ENCODE measurements at places on chromosomes 12 and 14.

- no peak for DNase-seq
Measured at GRCh38 chr12:32131666-32132065, 25.0 kb downstream of the BICD1 start.

GRCh38 chr14:46985529-46986380 is 334.2 kb upstream of the RPL10L start:
- DNase-seq = no peak

- no peak for DNase-seq
Measured at GRCh38 chr12:74393272-74393671, 144.4 kb upstream of the ATXN7L3B start.

DNA sequence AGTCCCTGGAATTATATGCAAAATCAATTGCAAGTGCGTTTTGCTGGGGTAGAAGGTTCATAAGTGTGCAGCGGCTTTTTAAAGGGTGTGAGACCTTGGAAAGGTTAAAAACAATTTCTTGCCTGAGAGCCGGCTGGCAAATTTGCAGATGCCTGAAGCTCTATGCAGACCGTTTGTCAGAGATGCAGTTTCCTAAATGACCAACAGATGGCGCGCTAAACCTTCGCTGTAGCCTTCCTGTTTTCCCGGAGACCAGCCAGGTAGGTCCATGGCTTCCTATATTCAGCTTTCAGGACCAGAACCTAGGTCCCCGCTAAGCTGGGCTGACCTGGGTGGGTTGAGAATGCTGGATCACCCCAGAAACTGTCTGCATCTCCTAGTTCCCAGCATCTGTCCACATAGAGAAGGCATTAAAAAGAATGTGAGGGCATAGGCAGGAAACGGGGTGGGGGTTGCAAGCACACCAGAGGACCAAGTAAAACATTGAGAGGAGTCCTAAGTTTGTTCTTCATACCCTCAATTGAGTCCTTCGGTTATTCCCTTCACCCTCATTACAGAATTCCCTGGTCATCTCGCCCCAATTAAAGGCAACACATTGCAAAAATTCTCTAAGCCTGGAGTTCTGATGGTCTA is 5.7 kb upstream of the NOS1 start:
- DNase-seq = peak; percentile 50

DNA sequence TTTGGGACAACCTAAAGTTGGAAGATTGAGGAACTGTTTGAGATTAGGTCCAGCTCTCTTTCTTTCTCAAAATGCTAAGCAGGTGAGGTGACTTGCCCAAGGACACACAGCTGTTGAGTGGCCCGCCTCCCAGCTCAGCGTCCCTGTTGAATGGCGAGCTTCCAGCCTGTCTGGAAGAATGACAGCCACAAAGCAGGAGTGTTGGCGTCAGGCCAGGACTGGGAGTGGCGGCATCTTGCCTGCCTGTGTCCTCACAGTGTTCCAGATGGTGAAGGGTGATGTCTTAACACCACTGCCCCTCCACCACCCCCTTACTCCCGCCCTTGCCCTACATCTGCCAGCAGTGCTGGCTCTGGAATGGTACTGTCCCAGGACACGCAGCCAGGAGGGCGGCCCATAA is 4.4 kb upstream of the CEBPE start:
- no peak for DNase-seq

DNA sequence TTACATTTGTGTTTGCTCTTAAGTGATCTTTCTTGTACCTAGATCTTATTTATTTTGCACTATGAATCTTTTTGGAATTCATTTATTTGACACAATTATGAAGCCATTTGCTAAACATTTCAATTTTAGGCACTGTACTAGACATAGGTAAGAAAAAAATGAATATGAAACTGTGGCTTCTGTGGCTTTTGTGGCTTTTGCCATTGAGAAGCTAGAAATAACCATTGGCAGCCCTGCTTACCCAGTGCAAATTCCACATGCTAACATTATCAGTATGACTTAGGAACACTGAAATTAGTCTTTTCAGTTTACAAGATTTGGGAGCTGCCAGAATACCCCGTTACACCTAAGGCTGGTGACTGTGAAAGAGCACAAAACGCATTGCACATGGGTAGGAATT is 60.1 kb downstream of the FSCB start:
- no peak for DNase-seq

- DNase-seq = no peak
Measured at GRCh38 chr12:43571885-43572284, 19.9 kb upstream of the ADAMTS20 start.

DNA sequence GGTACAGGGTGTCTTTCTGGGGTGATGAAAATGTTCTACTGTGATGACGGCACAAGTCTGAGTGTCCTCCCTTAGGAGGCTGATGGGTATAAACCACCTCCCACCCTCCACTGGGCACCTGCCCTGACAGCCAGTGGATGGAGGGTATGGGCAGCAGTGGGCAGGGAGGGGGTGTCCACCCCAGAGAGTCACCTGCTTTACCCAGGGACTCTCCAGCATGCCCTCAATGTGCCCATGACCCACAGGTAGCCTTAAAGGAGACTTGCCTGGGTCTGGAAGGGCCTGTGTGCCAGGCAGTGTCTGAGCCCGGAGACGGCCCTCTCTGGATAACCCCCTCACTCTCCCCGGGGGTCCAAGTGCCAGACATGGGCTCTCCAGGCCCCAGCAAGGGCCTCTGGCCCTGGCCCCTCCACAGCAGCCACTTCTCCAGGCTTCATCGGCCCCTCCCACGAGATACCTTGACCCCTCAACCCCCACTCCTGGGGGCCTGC is 38.8 kb downstream of the CCNK start:
- DNase-seq = no peak

DNA sequence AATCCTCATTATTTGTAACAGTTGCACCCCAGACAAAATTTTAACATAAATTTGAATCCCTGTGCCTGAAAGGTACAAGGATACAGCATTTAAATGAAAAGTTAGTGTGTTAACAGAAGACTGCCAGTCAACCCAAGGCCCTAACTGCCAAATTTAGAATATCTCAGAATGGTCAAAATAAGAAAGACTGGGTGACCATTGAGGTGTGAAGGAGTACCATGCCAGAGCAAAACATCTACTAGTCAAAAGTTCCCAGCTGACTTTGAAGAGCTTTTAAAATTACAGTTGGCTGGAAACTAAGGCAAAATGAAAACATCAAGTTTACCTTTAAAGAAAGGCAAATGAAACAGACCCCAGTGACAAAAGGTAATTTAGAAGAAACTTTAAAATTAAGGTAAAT is 18.4 kb downstream of the SAV1 start:
- no peak for DNase-seq

- DNase-seq = no peak
Measured at GRCh38 chr12:2555487-2556082, 239.2 kb upstream of the FKBP4 start.

DNA sequence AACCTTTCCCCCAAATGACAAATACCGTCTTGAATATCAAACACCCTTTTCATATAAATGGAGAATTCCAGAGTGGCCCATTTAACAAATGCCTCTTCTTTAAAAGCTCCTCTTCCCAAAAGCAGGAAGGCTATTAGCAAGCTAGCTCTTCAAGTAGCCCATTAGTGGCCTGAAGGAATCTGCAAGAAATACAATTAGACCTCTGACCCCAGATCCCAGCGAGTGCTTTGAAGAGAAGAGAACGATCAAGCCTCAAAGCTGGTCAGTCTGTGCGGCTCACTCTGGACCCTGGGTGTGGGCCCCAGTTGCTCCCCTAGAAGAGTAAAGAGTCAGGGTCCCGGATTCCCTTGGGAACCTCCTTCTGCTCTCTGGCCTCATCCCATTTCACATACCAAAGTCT is 325.6 kb downstream of the NUAK1 start:
- no peak for DNase-seq

- no peak for DNase-seq
Measured at GRCh38 chr12:48881686-48882314, 16.1 kb upstream of the RND1 start.

DNA sequence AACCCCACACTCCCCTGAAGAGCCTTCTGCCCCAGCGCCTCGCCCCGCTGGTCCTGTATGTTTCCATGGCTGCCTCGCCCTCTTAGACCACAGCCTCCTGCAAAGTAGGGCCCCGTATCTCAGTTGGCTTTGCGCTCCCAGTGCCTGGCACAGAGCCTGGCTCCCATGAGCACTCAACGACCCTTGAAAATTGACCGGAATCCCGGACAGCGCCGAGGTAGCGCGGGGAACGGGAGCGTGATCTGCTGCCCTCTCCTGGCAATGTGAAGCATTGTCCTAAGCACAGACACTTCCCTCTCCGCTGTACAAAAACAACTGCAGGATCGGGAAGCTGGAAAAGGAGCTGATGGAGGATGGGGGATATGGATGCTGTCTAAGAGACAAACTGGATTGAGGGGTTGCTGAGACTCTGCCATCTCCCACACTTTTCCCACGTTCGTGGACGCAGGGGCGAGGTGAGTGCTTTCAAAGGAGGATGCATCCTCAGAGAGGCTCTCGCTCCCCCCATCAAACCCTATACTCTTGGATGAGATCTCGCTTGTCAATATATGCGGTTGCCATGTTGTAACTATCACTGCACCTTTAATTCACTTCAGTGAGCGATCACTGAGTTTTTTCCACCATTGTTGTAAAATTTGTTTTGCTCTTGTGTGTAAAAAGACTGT is 10.7 kb upstream of the FKBP4 start:
- peak; percentile 52 for DNase-seq

- no peak for DNase-seq
Measured at GRCh38 chr14:19851365-19851764, 23.6 kb upstream of the OR4K2 start.

- no peak for DNase-seq
Measured at GRCh38 chr14:99870617-99871016, 77.4 kb downstream of the EML1 start.

DNA sequence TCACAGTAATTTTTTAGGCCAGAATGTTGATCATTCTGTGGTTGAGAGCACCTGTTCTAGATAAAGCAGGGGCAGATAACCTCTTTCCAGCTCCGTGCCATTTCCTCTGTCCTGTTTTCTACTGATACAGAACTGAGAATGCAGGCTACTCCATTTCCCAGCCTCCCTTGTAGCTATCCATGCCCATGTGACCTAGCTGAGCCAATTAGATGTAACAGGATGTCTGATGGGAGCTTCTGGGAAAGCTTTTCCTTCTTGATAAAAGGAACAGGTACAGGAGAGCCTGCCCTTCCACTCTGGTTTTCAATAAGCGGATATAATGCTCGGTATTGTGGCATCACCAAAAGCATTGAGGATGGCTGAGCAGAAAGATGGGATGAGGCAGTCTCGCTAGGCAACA is 54.2 kb downstream of the LRRC74A start:
- DNase-seq = no peak

DNA sequence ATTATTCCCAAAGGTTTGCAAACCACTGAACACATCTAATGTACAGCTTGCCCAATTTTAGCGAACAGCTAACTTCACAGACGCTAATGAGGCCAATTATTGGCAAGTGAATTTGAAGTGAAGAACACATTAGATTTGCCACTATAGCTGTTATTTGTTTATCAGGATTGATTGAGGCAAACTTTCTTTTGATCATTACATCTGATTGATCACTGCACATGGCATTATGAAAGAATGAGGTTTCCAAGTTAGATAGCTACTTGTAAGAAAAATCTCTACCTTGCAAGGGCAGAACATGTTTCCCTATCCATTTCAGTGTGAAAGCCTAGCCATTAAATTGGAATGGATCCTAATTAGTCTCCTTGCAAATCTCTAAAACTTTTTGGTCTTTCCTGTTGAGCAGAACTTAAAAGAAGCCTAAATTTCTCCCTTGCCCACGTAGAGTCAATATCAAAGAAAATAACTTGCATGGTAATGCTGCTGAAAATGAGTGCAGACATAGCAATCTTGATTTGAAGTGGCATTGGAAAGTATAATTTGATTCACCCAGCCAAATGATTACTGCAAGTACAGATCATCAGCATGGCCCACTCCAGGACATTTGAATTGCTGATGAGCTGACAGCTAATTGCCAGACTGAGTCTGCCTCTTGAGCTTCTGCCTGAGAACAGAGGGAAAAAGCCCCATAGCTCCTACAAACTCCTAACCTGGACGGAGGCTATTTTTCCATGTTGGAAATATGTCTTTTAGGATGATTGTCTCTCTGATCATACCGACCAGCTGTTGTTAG is 98.6 kb downstream of the TPH2 start:
- no peak for DNase-seq

DNA sequence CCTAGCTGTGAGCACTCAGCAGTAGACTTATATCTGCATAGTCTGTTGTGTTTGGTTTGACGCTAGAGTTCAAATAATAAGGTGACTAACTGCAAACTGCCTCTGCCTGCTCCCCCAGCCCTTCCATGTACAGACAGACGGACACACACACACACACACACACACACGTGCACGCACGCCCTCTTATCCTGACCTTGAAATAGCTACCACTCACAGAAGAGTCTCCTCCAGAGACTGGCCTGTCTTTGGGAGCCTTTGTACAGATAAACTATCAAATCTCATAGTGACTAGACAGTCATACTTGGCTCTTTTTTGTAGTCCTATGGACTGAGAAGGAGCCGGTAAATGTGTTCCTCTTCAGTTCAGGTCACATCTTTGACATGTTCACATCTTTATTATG is 158.4 kb downstream of the FBXL14 start:
- no peak for DNase-seq

DNA sequence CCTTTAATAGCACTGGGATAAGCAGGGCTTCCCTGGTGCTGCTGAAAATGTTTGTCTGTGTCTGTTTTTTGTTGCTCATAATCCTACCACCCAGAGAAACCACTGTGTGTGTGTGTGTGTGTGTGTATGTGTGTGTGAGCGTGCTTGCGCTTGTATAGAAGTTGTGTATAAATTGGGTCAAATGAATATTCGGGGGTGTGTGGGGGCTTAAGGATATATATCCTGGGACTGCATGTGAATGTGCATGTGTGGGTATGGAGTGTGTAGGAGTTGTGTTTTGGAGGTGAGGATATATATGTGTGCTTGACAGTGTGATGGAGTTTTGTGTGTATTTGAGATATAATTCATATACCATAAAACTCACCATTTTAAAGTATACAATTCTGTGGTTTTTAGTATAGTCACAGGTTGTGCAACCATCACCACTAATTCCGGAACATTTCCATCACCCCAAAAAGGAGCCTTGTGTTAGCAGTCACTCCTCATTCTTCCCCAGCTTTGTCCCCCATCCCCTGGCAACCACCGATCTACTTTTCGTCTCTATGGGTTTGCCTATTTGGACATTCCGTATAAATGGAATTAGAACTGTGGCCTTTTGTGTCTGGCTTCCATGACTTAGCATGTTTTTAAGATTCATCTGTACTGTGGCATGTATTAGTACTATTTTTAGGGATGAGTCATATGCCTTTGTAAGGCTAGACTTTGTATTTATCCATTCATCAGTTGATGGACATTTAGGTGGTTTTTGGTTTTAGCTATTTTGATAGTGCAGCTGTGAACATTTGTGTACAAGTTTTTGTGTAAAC is 25.6 kb downstream of the TCTN1 start:
- DNase-seq = no peak

GRCh38 chr14:25396128-25396527 is 346.2 kb upstream of the STXBP6 start:
- no peak for DNase-seq

- peak; percentile 77 for DNase-seq
Measured at GRCh38 chr12:48183091-48183875, at the start of gene CCDC184. Gene CCDC184, plus strand, starts transcription at chr12:48183644. Its CDS starts 479 bp downstream, at chr12:48184123.

DNA sequence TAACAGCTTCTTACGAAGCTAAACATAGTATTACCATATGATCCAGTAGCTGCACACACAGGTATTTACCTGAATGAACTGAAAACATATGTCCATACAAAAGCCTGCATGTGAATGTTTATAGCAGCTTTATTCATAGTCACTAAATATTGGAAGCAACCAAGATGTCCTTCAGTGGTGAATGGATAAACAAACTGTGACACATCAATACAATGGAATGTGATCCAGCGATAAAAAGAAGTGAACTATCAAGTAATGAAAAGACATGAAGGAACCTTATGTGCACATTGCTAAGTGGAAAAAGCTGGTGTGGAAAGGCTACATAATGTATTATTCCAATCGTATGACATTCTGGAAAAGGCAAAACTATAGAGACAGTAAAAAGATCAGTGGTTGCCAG is 38.1 kb upstream of the JDP2 start:
- no peak for DNase-seq

All from activated T-cell treated with anti-CD3 and anti-CD28 coated beads, Interleukin-2, amount 50 U/mL, for 72 hours (primary cell).